Uterus (tissue), 4 donors: ENCODE measurements at places on chromosomes 16 and 17. TPM values are rescaled to one million over a fixed set of nuclear protein-coding genes. Genes with fewer than 3 reads are reported as not detected.

TOM1L2 gene
- total RNA-seq, result 23.0 TPM

GRCh38 chr17:67136191-67137025, 92.1 kb downstream of the CACNG1 start:
- H3K27me3 ChIP-seq, result no peaks in the 10 kb centered on the region
- no peaks in the 10 kb centered on the region for H3K36me3 ChIP-seq
- H3K27ac ChIP-seq, result no peak overlapping the region
- H3K4me3 ChIP-seq, result no peak overlapping the region
- DNase-seq, result no peak
- H3K4me1 ChIP-seq, result no peaks in the 10 kb centered on the region

DNA sequence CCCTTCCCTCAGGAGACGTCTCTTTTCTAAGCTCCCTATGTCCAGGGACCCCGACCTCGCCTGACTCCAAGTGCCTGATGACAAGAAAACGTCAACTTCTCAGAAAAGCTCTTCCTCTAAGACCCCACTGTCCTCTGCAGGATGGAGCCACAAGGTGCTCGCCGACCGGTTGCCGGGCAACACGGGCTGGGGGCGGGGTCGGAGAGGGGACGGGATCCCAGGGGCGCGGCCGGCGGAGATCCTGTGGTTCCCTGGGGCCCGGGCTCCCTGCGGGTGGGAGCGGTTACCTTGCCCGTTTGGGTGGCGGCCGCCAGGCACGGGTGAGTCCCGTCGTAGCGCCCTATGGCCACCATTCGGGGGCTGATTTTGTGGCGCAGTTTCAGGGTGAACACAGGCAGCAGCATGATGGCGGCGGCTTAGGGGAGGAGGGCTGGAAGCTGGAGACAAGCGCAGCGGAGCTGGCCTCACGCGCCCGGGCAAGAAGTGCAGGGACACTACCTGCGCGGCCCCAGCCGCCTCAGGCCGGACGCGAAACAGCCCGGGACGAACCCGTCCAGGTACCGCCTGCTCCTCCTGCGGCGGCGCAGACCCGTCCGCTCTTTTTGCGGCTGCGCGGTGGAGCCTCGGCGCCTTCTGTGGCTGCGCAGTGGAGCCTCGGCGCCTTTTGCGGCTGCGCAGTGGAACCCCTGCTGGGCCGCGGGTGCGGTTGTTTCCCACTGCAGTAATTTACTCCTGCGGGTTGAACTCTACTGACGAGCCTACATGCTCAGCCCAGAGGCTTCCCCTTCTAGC, at the start of gene BBS2:
TSS of gene BBS2 (minus strand) at position 566 of the 792 bp plus-strand sequence. CDS start at position 404, 162 bp downstream.
- DNase-seq, result peak; percentile 90
- H3K4me1 ChIP-seq, result no peaks in the 10 kb centered on the region
- no peaks in the 10 kb centered on the region for H3K27me3 ChIP-seq
- peak within 1 kb of the TSS; percentile 84 for H3K27ac ChIP-seq

DNA sequence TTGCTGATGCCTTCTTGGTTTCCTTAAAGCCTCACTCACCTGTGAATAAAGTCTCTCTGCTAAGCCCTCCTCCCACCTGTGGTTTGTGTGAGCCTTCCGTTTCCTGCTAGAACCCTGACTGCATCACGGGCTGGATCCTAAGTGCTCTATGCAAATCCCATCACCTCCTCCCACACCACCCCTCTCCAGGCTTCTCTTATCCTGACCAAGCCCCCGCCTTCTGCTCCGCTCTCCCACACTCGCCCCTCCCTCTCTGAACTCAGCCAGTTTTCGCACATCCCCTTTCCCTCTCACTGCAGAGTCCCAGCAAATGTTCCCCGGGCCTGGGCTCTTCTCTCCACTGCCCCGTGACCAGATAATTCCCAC, 51.8 kb downstream of the PIMREG start:
- H3K27ac ChIP-seq, result no peak overlapping the region
- no peak overlapping the region for H3K4me3 ChIP-seq
- no peaks in the 10 kb centered on the region for H3K27me3 ChIP-seq
- no peak for DNase-seq
- no peaks in the 10 kb centered on the region for H3K36me3 ChIP-seq
- no peaks in the 10 kb centered on the region for H3K4me1 ChIP-seq
